Activated T-helper 17 cell treated with anti-CD3 and anti-CD28 coated beads, Interleukin-2, amount 50 U/mL, for 72 hours (primary cell): ENCODE measurements at places on chromosomes 1 and 21.

GRCh38 chr1:165847486-165847885, 20.1 kb downstream of the UCK2 start:
- no peak for ATAC-seq

- ATAC-seq = no peak
These were observed 239.8 kb downstream of the LMX1A start for GRCh38 chr1:165116732-165117131.

DNA sequence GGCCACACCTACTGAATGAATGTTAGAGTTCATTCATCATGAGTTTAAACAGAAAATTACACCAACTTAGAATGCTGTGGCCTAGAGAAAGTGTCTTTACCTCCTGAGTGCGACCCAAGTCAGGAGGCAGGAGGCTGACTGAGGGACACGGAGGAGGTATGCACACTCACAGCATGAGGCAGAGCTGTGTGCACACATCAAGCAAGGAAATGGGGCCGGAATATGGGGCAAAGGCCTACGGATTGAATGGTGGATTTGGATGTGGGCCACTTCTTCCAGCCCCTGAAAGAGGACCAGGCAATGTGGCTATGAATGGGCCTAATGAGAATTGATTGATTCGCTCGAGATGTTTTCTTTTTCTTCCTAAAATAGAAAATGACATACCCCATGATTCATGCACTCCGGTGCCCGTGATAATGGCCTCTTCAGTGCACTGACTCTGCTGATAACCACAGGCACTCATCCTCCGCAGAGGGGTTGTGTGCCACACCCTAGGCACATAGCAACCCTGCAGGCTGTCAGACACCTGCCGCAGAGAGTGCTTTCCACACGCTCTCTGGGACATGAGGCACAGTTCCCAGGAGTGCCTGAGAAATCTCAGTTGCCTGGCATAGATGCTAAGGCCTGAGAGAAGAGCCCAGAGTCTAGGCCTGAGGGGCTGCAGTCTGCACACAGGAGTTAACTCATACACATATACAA, 155.5 kb downstream of the GLUL start:
- peak; percentile 41 for ATAC-seq

- ATAC-seq = peak; percentile 77
These were observed 15.8 kb upstream of the TNFRSF8 start for GRCh38 chr1:12047120-12047876.

- ATAC-seq = no peak
These were observed 19.6 kb upstream of the TACSTD2 start for GRCh38 chr1:58596631-58597052.

- peak; percentile 19 for ATAC-seq
These were observed 18.8 kb downstream of the KYAT3 start for GRCh38 chr1:88973520-88974137.

DNA sequence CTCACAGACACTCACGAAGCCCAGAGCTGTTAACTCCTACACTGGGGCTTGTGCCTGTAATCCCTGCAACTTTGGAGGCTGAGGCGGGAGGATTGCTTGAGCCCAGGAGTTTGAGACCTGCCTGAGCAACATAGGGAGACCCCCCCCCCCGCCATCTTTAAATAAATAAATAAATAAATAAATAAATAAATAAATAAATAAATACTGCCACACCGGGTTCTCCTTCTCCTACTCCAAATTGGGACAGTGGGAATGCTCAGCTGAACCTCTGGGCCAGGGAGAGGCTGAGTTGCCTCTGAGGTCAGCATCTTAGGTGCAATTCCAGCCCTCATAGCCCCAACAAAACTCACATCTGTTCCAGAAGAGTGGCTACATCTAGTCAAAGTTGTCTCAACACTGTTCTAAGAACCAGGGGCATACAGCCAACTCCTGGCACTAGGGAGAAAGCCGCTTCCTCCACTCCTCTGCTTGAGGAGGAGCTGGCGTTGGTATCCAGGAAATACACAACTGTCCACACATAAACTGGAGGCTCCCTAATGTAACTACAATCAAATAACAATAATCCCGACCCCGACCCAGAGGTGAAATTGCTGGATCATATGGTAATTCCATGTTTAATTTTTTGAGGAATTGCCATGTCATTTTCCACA, 27.0 kb downstream of the C1orf216 start:
- ATAC-seq = no peak

DNA sequence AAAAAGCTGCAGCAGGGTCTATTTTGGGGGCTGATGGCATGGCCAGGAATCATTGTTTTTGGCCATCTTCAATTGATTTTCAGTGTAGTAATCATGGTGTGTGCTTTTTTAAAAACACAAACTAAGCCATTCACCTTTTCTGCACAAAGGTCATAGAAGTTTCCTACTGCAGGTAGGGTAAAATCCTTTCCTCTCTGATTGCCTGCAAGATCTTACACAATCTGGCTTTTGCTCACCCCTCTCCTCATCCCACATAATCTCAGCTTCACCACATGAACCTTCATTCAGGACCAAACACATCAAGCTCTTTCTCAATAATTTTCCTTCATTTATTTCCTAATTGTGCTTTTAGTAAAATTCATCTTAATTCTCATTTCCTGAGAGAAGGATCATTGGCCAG, 38.3 kb upstream of the GBP5 start:
- peak; percentile 46 for ATAC-seq

GRCh38 chr1:153946622-153947241, at the start of gene DENND4B:
Gene DENND4B (minus strand): TSS chr1:153946718. CDS start chr1:153944374, 2,344 bp downstream.
- ATAC-seq = peak; percentile 71

GRCh38 chr1:30842697-30843354, 65.7 kb downstream of the SDC3 start:
- no peak for ATAC-seq

DNA sequence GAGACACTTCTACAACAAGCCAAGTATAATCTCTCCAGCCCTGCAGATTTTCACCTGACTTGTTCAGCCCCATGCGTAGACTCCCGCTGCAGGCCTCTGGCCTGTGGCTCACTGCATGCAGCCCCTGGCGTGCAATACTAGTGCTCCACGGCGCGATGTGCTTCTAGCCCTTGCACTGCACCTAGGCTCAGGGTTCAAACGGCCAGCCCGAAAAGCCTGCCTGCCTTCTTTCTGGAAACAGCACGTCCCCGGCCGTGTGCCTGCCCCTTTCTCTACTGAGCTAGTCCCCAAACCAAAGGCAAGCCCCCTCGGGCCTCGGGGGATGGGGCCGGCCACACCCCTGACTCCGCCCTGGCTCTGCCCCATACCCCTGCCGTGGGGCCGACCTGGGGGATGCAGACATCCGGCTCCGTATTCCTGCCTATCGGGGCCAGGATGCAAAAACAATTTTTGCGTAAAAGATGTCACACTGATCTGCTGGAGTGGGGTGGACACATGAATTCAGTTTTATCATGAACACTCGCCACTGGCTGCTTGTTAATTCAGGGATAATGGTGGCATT, 26.3 kb upstream of the TRAPPC10 start:
- ATAC-seq = peak; percentile 16

DNA sequence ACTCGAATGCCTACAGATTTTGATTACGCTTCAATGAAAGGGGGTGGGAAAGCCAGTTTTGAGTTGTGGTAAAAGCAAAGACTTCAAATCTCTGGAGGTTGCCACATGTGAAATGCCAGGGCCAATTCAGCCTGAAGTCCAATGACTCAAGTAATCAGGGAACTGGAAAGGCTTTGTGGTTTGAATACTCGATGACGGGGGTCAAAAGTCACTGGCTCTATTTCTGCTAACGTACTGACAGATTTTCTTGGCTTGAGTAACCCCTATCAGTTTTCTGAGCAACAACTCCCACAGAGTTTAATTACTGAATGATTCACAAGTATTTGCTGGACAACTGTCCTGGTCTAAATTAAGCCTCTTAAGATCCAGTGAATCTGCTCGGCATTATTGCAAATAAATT, 152.2 kb downstream of the SIPA1L2 start:
- no peak for ATAC-seq

DNA sequence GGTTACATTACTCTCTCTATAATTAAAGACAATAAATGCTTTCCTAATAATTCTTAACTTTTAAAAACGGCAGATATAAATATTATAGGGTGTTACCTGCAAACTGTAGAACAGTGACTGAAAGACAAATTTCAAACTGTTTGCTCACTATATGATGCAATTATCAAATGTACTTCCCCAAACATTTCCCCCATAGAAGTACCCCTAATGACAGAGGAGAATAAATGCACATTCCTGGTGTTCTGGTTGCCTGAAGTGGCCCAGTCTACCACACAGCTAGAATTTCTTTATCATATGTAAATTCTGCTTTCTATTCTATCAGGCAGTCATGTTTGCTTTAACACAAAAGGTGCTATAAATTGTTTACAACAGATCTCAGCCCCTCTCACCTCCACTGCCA, 70.4 kb downstream of the VAV3 start:
- no peak for ATAC-seq
